ENCODE measurements at places on chromosomes 11 and 22. TPM values are rescaled to one million over a fixed set of nuclear protein-coding genes. Genes with fewer than 3 reads are reported as not detected.

- no peak for DNase-seq
Observed at GRCh38 chr11:57324154-57324885, 432 bp downstream of the TNKS1BP1 start.

Gene H19
- 78.8 TPM for total RNA-seq

Gene HRAS
- 83.7 TPM for total RNA-seq

Gene SLC22A8
- total RNA-seq: not detected

- DNase-seq: no peak
Observed at GRCh38 chr22:48711031-48711431, 1116.6 kb downstream of the BRD1 start.

- DNase-seq: no peak
Observed at GRCh38 chr22:26548984-26549383, 36.7 kb upstream of the TFIP11 start.

- no peak for DNase-seq
Observed at GRCh38 chr11:34910817-34911216, 5.4 kb downstream of the APIP start.

DNA sequence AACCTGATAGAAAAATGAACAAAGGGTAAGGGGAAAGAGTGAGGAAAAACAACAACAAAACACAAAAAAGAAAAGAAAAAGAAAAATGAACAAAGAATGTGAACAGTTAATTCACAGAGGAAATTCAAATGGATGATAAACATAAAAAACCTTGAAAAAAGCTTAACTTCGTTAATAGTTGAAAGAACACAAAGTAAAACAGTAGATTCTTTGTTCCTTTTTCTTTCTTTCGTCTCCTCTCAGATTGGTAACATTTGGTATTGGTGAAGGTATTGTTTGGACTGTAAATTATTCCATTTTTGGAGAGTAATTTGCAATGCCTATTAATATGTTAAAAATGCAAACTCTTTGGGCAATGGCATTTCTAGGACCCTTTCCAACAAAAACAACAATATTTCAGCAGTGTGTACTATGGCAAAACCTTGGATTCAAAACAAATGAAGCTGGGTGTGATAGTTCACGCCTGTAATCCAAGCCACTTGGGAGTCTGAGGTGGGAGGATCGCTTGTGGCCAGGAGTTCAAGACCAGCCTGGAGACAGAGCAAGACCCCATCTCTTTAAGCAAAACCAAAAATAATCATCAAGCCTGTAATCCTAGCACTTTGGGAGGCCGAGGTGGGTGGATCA, 3.3 kb upstream of the BACE1 start:
- no peak for DNase-seq

Gene PRDM11
- total RNA-seq: 9.5 TPM

DNA sequence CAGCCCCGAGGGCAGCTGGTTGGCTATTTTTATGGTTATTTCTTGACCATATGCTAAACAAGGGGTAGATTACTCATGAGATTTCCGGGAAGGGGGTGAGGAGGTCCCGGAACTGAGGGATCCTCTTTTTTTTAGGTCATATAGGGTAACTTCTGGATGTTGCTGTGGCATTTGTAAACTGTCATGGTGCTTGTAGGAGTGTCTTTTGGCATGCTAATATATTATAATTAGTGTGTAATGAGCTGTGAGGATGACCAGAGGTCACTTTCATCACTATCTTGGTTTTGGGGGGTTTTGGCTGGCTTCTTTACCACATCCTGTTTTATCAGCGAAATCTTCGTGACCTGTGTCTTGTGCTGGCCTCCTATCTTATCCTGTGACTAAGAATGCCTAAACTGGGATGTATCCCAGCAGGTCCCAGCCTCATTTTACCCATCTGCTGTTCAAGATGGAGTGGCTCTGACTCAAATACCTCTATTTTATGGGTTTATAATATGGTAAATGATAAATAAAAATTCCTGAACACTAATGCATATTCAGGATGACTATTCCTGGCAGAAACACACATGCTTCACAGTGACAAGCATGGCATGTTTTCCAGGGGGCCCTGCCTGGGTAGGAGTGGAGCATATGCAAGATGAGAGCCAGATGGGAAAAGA, 11.2 kb downstream of the KREMEN1 start:
- no peak for DNase-seq

GRCh38 chr11:120517390-120517761, 5.8 kb downstream of the GRIK4 start:
- no peak for DNase-seq

Gene OR5P2
- not detected for total RNA-seq

GRCh38 chr11:75155570-75156422, 4.9 kb downstream of the SLCO2B1 start:
- no peak for DNase-seq

Gene CNTN5
- total RNA-seq: not detected

- no peak for DNase-seq
Observed at GRCh38 chr22:29093501-29094300, 20.9 kb downstream of the KREMEN1 start.

- no peak for DNase-seq
Observed at GRCh38 chr11:34890089-34890488, 26.1 kb downstream of the APIP start.

Gene SLC37A2
- 1.8 TPM for total RNA-seq

Gene ZNF202
- total RNA-seq: 10.5 TPM

DNA sequence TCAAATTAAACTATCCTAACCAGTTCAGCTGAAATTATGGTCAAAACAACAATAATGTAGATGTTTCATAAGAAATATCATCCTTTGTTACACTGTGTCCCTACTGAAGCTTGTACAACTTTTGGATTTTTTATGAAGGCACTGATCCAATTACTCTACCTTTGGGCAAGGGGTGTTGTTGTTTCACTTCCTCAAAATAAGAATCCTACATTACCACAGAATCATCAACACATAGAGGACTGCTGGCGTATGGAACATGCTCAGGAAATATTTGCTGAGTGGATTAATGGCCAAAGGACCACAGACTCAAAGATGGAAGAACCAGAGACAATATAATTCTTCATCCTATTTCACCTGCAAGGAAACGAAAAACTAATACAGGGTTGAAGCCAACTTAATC, 907.5 kb upstream of the CCDC90B start:
- no peak for DNase-seq

DNA sequence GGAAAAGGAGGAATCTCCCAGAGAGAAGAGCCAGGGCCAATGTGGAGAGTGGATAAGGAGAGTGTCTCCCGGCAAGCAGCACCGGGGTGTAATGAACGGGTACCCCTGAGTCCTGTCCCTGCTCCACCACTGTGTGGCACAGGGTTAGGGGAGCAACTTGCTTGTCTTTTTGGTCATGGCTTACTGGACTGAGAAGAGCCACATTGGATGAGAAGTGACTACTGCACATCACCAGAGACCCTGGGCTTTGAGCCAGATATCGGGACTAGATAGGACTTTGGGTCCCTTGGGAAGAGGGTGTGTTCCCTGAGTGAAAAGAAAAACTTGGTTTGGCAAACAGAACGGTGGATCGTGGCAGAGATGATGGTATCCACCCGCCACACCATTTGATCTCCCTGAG, 24.6 kb downstream of the SDHAF2 start:
- no peak for DNase-seq

GRCh38 chr11:3121416-3121815, 43.7 kb downstream of the OSBPL5 start:
- no peak for DNase-seq

DNA sequence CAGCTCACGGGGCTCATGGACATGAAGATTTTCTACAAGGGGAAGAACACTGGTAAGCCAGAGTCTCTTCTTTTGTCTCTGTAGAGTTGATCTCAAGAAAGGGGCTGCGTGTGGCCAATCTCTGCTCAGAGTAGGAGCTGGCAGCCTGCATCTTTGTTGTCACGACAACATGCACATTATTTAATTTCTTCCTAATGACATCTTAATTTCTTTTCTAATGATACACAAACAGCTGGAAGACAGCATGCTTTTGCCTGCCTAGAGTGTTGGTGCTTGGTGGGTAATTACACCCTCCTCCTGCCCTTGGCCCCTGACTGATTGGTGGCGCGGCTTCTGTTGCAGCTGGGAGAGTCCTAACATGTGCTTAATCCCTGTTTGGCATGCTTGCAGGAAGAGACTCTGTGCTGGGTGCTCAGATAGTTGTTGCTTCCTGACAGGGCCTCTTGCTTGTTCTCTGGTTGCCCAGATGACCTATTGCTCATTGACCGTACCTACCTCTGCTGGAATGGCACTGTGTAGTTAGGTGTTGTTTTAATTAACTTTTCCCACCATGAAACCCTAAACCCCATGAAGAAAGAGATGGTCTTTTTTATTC, 106.9 kb upstream of the SORL1-AS1 start:
- no peak for DNase-seq

DNA sequence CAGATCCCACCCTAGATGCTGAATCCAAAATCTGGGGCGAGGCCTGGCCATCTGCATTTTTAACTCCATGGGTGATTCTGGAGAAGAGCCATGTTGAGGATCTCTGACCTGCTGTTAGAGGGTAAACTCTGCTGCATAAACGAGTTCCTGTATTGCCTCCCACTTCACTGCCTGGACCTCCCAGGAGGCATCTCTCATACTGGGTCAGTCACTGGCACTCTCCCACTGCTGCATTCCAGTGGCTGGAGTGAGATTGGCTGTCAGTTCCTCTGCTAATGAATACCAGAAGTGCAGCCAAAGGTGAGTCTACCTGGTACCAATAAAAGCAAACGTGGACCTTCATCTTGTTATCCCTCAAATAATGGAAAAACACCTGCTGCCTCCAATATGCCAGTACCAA, 10.3 kb downstream of the POLDIP3 start:
- DNase-seq: no peak

Gene MMP1
- 3.7 TPM for total RNA-seq

DNA sequence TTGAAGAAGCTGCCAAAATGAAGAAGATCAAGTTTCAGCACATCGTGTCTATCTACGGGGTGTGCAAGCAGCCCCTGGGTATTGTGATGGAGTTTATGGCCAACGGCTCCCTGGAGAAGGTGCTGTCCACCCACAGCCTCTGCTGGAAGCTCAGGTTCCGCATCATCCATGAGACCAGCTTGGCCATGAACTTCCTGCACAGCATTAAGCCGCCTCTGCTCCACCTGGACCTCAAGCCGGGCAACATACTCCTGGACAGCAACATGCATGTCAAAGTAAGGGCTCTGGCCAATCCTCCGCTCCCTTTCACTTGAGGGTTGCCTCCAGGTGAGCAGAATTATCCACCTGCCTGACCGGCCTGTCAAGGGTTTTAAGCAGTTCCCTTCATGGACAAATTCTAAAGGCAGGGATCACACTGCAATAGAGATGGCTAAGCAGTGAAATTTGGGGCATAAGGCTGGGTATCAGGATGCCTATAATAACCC, 6.0 kb downstream of the ANKK1 start:
- no peak for DNase-seq

GRCh38 chr22:29541845-29542244, 11.7 kb downstream of the THOC5 start:
- DNase-seq: no peak

DNA sequence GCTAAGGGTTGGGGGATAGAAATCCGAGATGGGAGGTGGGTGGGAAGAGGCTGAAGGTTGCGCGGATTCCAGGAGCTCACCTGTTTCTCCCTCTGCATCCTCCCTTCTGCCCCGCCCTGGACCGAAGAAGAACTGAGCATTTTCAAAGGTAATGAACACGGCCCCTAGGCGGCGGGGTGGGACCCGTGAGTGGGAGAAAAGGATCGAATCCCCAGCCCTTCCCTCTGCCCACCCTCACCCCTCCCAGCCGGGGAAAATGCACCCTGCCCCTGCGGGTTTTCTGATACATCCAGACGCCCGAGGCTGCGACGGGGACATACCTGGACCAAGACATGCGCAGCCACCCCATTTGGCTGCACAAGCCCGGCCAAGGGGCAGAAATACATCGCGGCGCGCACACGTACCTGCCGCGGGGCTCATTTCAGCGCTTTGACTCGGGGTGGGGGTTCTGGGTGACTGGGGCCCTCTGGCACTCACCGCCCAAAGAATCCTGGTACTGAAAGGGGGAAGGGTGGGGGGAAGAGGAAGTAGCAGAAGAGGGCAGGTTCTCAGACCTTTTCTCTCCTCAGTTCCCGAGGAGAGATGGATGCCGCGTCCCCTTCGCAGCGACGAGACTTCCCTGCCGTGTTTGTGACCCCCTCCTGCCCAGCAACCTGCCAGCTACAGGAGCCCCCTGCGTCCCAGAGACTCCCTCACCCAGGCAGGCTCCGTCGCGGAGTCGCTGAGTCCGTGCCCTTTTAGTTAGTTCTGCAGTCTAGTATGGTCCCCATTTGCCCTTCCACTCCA, 6.0 kb downstream of the VSIG2 start:
- no peak for DNase-seq

DNA sequence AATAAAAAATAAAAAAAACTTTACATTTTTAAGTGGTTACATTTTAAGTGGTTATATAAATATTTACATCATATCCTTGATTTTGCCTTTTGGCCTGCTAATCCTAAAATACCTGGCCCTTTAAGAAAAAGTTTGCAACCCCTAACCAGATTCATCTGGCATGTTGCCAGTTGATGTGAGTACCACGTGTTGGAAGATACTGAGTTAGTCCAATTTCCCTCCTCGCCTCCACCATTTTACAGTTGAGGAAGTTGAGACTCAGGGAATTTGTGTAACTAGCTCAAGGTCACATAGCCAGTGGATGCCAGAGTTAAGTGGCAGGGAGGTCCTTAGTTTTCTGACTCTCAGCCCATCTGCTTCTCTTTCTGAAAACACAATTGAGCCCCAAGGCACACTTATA, 5.1 kb downstream of the ELF5 start:
- DNase-seq: no peak

Gene PAK1
- 32.7 TPM for total RNA-seq

Gene EXPH5
- 10.1 TPM for total RNA-seq

- no peak for DNase-seq
Observed at GRCh38 chr11:24793479-24793878, 296.6 kb downstream of the LUZP2 start.

GRCh38 chr11:43517518-43517917, 158.8 kb downstream of the TTC17 start:
- DNase-seq: peak; percentile 7

DNA sequence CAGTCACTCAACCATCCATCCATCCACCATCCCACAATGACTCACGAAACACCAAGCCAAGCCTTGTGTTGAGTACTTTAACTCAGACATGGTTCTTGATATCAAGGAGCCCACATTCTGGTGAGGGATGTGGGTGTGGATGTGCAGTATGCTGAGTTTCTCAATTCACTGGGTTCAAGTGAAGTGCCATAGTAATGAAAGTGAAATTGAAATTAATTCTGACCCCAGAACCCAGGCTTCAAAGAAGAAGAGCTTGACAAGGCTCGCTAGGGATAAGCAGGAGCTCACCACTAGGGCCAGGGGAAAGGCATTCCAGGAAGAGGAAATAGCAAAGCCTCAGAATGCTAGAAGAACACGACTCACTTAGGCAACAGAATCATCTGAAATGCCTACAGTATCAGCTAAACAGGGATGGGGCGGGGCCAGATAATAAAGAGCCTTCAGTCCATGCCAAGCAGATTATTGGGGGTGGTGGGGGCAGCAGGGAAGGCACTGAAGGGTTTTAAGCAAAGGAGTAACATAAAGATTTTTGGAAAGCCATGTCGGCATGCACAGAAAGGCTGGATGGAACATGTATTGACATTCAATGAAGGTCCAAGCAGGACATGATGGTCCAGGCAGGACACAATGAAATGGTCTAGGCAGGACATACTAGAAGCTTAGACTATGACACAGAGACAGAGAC, 37.2 kb downstream of the RTL6 start:
- DNase-seq: no peak
